ENCODE measurements at places on chromosomes 7 and 10.

DNA sequence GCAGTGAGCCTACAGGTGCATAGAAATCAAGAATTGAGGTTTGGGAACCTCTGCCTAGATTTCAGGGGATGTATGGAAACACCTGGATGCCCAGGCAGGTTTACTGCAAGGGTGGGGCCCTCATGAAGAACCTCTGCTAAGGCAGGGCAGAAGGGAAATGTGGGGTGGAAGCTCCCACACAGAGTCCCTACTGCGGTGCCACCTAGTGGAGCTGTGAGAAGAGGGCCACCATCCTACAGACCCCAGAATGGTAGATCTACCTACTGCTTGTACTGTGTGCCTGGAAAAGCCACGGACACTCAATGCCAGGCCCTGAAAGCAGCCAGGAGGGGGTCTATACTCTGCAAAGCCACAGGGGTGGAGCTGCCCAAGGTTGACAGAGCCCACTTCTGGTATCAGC is 533.5 kb downstream of the GPAM start:
- no peak for DNase-seq

DNA sequence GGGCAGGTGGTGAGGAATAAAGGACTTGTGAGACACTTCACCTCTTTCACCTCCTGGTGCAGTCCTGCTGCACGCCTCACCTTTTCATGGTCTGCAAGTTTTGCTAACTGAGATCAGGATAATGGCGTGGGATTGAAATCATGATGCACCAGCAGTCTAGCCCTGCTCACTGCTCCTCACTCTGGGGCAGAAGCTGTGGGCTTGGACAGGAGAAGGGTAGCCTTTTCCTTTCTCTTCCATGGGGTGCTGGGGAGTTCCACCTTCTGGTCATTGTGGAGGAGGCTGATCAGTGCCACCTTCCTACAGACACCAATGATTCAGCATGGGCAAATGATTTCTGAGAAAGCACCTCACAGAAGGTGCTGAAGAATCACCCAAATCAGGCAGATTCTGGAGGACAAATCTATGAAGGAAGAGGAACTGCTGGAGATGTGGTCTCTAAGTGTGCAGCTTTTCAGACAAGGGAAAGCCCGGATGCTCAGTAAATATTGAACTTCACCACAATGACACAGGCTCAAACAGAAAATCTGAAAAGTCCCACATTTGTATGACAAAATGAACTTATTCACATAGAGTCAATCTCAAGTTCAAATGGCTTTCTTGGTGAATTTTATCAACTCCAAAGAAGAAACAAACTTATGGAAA is 19.7 kb downstream of the MBL2 start:
- peak; percentile 36 for DNase-seq

GRCh38 chr7:116249969-116250553 is 39.7 kb downstream of the TES start:
- no peak for DNase-seq

GRCh38 chr7:69820479-69821192 is 222.4 kb downstream of the AUTS2 start:
- DNase-seq, result no peak

DNA sequence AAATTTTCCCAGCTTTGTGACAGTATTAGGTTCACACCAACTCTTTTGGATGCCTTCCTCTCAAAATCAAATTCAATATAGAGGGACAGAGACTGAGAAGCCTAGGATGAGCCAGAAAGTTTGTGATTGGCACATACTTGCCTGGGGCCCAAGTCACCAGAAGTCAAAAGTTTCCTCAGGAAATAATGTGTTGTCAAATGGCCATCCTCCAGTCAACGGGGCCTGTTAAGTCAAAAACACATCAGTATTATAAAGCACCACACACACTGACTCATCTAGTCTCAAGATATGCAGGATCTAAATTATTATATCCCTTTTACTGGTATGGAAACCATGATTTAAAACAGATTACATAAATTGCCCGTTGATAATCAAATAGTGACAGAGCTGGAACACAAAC is 158.1 kb downstream of the AHR start:
- no peak for DNase-seq

DNA sequence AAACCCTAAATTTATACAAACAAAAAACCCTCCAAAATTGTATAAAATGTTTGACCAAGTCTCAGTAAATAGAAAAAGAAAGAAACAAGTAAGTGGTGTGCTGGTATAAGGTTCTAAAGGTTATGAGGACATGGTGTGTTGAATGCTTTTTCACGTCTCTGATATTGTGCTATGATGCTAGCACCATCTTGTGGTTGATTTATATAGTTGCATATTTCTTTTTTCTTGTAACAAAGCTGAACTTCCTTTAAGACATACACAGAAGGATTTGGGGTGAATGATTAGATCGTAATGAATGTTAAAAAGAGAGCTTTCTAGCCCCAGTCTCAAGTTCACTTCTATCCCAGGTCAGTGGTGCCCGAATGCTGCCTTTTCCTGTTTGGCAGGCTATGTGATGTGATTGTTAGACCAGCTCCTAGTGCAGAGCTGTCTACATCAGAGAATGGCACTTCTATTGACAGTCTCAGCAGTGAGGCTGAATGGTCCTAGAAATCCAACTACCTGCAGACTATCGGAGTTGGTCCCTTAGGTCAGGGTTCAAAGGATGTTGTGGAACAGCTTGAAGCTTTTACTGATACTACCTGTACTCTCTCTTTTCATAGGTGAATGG is 25.0 kb downstream of the VTI1A start:
- peak; percentile 17 for DNase-seq

- no peak for DNase-seq
Measured at GRCh38 chr7:80393786-80394185, 118.1 kb downstream of the GNAT3 start.
